Mucosa of descending colon (tissue), 3 donors: ENCODE measurements at places on chromosomes 2 and 18. TPM values are rescaled to one million over a fixed set of nuclear protein-coding genes. Genes with fewer than 3 reads are reported as not detected.

Gene SPRED2
- 65.0 TPM for total RNA-seq

Gene CFC1
- total RNA-seq: 0.92 TPM

Gene TANC1
- total RNA-seq: 55.5 TPM

Gene TMEM169
- 0.39 TPM for total RNA-seq

Gene TRABD2A
- total RNA-seq: 132 TPM

Gene DSG1
- total RNA-seq: not detected

Gene KHK
- 6.3 TPM for total RNA-seq

Gene SEMA4F
- 5.7 TPM for total RNA-seq

Gene FBXO36
- total RNA-seq: 1.6 TPM

Gene PROKR1
- total RNA-seq: 0.73 TPM

Gene DTNA
- total RNA-seq: 7.4 TPM

Gene GLB1L
- total RNA-seq: 4.2 TPM

- no peak for DNase-seq
These were observed 16.9 kb downstream of the C2orf74 start for GRCh38 chr2:61178603-61179545.

DNA sequence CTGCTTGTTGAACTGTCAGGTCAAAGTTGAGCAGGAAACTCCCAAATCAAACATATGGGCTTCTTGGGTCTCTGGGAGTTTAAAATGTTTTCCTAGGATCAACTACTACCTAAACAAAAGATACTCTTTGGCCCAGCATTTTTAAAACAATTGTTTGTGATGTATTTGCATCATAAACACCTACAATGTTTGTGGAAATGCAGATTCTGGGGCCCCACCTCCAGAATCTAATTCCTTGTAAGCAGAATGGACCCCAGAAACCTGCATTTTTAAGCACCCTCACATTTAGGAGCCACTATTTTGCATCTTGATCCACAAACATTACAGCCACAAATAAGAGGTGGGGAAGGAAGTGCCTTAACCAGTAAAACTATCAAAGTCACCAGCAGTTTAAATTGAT lies 104.1 kb downstream of the TMEM131 start:
- DNase-seq: no peak

DNA sequence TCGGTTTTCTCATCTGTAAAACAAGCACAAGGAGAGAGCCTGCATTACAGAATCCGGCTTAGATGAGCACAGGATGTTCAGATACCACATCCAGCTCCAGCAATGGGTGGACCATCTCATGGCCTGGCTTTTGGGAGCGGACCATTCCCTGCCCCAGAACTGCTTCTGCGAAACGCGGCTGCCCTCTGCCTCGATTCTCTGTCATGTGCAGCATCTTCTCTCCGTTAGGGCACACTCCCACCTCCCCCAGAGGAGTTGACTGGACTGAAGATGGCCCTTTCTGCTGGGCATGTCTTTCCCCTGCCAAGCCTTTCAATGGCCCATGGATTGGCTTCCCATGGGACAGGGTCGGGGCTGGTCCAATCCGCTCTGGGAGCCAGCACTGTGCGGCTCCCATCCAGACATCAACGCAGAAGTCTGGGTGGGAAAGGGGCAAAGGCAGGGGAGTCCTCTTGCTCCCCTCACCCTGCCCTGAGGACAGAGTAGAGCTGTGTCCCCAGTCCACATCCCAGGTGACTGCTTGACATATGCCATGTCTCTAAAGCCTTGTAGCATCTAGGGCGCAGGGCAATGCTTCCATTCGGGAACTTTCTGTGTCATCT lies 14.3 kb upstream of the FAHD2A start:
- no peak for DNase-seq

- peak; percentile 6 for DNase-seq
These were observed 141.4 kb upstream of the DOK6 start for GRCh38 chr18:69259282-69259681.

DNA sequence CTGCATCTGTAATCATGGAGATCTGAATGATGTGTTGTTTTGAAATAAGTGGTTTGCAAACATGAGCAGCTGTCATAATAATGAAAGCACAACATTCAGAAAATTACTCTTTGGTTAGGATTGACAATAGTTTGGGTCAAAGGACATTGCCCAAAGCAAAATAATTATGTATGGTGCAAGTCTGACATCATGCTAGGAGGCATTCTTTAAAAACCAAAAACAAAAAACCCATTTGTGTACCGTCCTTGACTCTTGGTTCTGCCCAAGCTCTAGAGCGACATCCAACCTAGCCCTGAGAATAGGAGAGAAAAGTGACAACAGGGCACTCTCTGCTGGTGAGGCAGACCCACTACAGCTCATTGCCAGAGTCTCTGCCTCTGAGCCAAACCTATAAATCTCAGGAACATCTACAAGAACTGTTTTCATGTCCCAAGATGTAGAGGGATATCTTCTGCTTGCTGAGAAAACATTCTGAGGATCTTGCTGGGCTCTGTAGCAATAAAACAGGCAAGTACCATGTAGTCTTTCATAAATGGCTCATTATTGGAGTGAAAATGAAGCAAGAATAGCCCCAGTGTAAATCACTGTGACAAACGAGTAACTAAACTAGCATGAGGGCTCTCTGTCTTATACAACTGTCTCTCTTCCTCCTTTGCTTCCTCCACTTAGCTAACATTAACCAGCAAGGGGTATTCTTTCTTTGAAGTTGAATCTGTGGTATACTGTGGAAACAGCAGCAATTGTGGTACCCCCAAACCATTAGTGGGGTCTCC lies 266.8 kb upstream of the CXCR4 start:
- peak; percentile 36 for DNase-seq

DNA sequence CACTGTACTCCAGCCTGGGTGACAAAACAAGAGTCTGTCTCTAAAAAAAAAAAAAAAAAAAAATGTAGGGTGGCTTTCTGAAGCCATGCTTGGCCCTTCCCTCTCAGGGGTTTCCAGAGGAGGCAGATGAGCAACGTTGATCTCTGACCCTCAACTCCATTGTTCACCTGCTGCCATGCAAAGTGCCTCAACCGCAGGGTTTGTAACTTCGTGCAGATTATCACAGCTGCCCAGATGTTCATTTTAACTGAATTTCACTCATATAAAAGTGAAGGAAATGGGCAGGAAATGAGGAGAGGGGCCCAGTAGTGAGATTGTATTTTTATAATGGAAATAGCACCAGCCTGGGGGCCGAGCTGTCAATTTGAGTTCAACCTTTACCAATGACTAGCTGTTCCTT lies 14.9 kb upstream of the B3GNT2 start:
- DNase-seq: no peak

- DNase-seq: no peak
These were observed 23.3 kb downstream of the SCG2 start for GRCh38 chr2:223578846-223579245.

- DNase-seq: peak; percentile 62
These were observed 231.4 kb downstream of the LRRTM1 start for GRCh38 chr2:80073134-80073561.

DNA sequence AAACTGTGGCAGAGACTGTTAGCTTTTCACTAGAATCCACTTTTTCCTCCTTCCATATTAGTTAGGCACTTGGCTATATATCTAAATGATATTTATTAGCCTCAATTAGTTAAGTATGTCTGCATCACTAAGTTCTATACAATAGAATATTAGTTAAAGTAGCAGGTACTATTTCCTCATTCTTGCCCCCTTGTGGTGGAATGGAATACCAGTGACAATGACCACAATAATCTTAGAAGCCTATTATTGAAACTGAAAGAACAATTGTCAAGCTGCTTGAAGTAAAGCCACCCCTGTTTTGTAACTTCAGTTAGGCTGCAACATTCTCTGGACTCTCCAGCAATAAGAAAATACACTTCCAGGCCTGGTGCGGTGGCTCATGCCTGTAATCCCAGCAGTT lies 476.3 kb upstream of the VWC2L start:
- no peak for DNase-seq

DNA sequence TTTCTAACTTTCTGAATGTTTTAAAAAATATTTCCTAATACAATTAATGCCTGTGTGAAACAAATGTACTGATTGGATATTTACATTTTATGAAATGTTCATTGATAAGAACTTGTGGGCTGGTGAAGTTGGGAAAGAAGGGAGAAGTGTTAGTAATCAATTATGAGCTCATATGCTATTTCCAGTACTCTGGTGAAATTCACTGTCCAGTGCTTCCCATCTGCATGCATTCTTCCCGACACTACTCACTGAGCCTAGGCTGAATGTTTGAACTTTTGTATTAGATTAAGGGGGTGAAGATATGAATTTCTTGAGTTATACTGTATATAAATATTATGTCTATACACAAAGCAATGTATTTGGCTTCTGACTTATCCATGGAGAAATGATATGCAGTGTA lies 36.0 kb downstream of the SKA1 start:
- no peak for DNase-seq

DNA sequence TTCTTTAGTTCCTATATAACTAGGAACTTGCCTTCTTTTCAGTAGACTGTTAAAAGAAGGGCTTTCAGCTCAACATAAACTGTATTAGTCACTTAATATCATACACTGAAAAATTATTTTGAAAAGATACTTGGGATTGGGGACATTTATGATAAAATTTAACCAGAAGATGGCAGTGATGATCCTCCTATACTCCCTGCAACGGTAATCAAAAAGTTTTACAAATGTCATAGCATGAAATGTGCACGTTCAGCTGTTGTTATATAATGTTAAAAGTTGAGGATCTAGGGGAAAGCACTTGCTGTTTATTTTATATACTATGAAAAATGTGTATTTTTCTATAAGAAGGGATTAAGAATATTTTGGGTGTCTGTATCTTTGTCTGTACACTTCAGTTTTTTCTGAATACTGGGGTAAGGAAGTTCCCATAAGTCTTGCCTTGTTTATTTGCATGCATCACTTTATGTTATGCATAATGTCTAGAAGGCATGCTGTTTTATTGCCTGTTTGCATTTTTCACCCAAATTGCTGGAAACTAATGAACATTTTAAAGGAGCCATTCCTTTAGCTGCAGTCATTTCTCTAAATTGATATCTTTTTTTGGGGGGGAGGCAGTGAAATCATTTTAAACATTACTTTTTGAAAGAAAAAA lies 19.0 kb downstream of the DYNC1I2 start:
- no peak for DNase-seq

DNA sequence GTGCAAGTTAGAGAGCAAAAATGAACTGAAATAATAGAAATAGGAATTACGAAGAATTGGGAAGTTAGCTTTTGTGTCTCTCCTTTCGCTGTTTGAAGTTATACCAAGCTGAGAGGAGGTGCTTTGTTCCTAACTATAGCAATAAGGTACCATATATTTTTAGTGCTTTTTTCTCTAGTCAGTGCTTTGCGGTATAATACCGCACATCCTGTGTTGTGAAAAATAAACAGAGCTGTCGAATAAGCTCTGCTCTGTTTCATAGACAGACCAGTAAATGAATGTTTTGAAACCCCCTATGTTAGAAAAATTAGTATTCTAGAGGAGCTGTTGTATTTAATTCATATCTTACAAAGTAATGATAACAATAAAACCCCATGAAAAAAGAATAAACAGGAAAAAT lies 130.8 kb downstream of the MAP4K4 start:
- no peak for DNase-seq

DNA sequence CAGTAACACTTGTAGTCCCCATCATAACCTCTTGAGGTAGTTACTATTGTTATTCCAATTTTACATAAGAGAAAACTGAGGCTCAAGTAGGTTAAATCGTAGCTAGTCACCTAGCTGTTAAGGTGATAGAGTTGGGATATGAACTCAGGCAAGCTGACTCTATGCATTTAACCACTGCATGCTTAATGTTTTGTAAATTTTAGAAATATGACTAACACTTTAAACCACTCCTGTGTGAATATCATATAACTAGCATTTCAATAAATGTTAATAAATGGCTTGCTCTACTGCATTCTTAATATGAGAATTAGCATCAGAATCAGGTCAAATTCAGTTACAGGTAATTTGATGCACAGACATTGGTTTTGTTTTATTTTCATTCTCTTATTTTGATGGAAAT lies 35.6 kb upstream of the CREB1 start:
- no peak for DNase-seq

- DNase-seq: no peak
These were observed 1.9 kb upstream of the CD226 start for GRCh38 chr18:69949538-69949936.

DNA sequence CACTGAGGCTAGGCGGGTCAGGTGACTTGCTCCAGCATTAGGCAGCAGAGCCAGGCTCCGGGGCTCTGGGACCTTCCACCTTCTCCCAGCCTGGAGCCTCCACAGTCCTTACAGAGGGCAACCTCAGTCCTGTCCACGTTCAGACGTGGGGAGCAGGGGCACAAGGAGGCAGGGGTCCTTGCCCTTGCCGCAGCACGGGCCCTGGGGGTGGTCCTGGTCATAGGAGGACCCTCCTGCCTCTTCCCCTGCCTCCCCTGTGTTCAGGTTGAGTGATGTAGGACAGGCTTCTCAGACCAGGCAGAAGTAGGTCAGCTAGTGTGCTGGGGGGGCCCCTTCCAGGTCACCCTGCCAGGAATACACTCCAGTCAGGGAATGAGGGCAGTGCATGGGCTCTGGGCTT lies 5.4 kb upstream of the ARHGEF4 start:
- no peak for DNase-seq
